ENCODE measurements at places on chromosomes 7 and 10. TPM values are rescaled to one million over a fixed set of nuclear protein-coding genes. Genes with fewer than 3 reads are reported as not detected.
A peak's percentile ranks its signal among the peaks of the same experiment; 100 is the strongest.

- DNase-seq = no peak
Measured at GRCh38 chr10:121514141-121514865, 83.9 kb downstream of the FGFR2 start.

- DNase-seq = no peak
Measured at GRCh38 chr7:135710417-135711138, 17.4 kb downstream of the SLC13A4 start.

GRCh38 chr10:78513986-78514385, 480.3 kb downstream of the RPS24 start:
- DNase-seq = no peak

- DNase-seq = no peak
Measured at GRCh38 chr7:77284005-77284404, 84.4 kb upstream of the FGL2 start.

TMEM139 gene
- not detected for total RNA-seq

DNA sequence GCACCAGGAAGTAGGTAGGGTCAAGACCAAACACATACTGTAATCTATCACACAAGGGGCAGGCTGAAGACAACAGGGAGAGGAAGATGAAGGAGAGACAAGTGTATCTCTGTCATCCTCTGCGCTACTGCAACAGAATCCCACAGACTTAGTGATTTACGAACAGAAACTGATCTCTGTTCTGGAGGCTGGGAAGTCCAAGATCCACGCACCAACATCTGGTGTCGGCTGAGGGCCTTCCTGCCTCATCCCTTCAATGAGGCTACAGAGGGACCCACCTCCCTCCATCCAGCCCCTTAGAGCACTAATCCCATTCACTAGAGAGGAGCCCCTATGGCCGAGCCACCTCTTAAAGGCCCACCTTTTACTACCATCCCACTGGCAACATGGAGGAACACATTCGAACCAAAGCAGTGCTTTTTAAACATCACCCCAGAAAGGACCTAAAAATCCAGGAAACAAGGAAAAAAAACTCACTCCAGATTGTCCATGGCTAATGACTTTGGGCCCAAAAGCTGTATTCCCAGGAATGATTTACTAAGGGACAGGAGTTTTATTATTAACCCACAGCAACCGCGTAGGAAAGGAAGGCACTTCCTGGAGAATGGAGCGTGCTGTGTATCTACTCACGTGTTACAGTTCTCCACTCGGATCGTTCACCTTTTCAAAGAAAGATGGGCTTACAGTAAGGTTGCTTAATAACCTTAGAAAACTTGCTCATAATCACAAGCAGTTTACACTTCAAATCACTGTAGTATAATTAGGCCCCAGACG, 4.2 kb downstream of the BNIP3 start:
- no peak for DNase-seq

DNA sequence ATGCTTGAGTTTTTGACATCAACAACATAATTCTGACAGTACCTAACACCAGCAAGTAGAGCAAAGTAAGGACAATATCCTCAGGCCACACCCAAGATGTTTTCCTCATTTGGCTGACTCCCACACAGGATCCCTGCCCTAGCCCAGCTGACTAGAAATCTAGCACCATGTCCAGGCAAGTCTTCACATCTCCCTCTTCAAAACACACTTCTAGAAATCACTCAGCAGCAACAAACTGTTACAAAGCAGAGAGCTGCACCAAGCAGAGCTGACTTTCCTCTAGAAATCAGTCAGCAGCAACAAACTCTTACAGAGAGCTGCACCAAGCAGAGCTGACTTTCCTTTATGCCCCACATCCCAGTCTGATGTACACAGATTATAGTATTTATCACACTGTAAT, 7.7 kb downstream of the TMEM168 start:
- no peak for DNase-seq

ECHDC3 gene
- 2.1 TPM for total RNA-seq

GRCh38 chr10:116608686-116609594, 11.8 kb upstream of the PNLIPRP2 start:
- no peak for DNase-seq

GRCh38 chr10:131200856-131201470, 110.6 kb downstream of the TCERG1L start:
- no peak for DNase-seq

DNAJC12 gene
- 0.98 TPM for total RNA-seq

CPA2 gene
- total RNA-seq = not detected

GRCh38 chr10:125156196-125156595, 4.2 kb downstream of the CTBP2 start:
- DNase-seq = no peak

GRCh38 chr7:3482147-3482921, 181.3 kb downstream of the SDK1 start:
- DNase-seq = peak; percentile 44

FAM237B gene
- total RNA-seq = not detected

ANKRD7 gene
- 0.74 TPM for total RNA-seq

- DNase-seq = peak; percentile 36
Measured at GRCh38 chr7:876972-877311, 588 bp downstream of the GET4 start.

GRCh38 chr7:43535031-43535451, 47.9 kb upstream of the STK17A start:
- no peak for DNase-seq

FUOM gene
- 31.5 TPM for total RNA-seq

NANOS1 gene
- 0.39 TPM for total RNA-seq

DNA sequence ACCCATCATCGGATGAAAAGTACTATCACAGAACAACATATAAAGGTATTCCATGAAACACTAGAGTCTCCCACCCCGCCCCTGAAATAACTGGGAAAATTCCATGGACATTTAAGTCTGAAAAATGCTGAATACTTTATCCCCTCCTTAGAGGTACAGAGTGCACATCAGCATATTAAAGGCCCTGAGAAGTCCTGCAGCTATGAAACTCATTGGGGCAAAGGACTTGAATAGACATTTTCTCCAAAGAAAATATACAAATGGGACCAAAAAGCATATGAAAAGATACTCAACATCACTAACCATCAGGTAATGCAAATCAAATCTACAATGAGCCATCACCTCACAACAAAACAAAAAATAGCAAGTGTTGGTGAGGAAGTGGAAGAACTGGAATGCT, 18.9 kb downstream of the XPNPEP1 start:
- no peak for DNase-seq

DNA sequence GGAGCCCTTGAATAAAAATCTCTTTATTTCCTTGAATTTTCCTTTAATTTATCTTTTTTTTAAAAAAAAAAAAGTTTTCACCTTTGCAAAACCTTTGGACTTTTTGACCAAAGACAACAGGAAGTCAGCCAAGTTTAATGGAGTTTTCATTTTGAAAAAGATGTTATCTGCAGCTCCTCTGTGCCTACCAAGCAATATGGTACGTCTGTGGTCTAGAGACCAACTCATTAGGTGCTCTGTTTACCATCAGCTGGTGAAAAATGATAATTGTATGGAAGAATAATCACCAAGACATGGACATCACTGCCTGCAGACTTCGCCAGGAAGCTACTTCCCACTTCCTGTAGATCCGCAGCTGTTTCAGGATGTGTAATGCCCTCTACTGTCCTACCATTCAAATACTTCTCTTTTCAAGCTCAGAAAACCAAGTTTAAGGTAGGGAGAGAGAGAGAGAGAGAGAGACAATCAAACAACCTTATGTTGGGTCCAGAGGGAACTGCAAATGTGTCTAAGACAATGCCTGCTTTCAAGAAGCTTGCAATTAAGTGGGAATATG, 18.7 kb downstream of the PLXNA4 start:
- peak; percentile 69 for DNase-seq

- no peak for DNase-seq
Measured at GRCh38 chr7:22864301-22864700, 41.7 kb upstream of the TOMM7 start.

GRCh38 chr7:157445956-157446295, 109.1 kb downstream of the DNAJB6 start:
- no peak for DNase-seq

HIP1 gene
- total RNA-seq = 3.3 TPM

GRCh38 chr7:128701062-128701785, 29.1 kb downstream of the GARIN1A start:
- no peak for DNase-seq

- DNase-seq = no peak
Measured at GRCh38 chr10:103854265-103854685, 1.1 kb downstream of the SH3PXD2A start.
